Stimulated activated CD8-positive, alpha-beta memory T cell treated with anti-CD3 and anti-CD28 coated beads, Interleukin-15, amount 100 ng/mL, for 1 hour (primary cell): ENCODE measurements at places on chromosomes 6 and 20.

DNA sequence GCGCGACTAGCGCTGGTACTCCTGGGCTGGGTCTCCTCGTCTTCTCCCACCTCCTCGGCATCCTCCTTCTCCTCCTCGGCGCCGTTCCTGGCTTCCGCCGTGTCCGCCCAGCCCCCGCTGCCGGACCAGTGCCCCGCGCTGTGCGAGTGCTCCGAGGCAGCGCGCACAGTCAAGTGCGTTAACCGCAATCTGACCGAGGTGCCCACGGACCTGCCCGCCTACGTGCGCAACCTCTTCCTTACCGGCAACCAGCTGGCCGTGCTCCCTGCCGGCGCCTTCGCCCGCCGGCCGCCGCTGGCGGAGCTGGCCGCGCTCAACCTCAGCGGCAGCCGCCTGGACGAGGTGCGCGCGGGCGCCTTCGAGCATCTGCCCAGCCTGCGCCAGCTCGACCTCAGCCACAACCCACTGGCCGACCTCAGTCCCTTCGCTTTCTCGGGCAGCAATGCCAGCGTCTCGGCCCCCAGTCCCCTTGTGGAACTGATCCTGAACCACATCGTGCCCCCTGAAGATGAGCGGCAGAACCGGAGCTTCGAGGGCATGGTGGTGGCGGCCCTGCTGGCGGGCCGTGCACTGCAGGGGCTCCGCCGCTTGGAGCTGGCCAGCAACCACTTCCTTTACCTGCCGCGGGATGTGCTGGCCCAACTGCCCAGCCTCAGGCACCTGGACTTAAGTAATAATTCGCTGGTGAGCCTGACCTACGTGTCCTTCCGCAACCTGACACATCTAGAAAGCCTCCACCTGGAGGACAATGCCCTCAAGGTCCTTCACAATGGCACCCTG is 1.6 kb downstream of the TPBG start:
- DNase-seq = no peak

GRCh38 chr6:20461576-20461975 is 59.9 kb downstream of the E2F3 start:
- DNase-seq = no peak

DNA sequence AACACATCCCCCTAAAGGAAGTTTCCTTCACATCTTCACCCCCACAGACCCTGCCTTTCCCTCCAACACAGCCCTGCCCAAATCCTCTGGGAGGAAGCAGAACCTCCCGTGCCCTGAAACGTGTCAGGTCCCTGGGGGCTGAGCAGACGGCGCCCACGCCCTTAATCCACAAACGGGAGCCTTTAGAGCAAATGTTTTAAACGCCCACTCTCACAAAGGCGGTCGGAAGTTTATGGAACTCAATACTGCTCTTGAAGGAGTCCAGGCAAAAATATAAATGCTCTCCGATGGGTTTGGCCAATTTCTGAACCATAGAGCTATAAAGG is 237.1 kb upstream of the AFDN start:
- DNase-seq = no peak

DNA sequence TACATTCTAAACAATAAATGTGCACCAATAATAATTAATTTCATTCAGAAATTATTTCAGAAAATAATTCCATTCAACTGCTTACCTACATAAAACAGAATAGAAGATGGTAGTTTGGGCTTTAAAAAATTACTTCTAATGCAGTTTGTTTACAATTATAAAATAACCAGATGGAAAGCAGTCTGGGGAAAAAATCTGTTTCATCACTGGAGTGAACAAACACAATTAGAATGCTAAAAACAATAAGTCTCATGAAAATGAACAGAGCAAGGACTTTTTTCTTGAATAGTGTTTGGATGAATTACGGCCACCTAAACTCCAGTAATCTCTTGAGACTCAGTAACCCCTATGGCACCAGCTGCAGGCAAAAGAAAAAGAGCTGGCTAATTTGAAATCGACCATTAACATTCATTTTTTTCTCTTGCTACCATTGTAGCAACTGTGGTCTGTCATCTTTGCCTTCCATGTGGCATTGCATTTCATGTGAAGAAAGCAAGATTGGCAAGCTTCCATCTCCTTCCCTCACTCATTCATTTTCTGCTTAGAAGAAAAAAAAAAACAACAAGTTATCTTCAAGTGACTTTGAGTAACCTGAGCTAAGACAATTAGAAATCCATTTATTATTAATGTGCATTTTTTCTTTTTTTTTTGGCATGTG is 88.4 kb upstream of the CEP85L start:
- DNase-seq = no peak

DNA sequence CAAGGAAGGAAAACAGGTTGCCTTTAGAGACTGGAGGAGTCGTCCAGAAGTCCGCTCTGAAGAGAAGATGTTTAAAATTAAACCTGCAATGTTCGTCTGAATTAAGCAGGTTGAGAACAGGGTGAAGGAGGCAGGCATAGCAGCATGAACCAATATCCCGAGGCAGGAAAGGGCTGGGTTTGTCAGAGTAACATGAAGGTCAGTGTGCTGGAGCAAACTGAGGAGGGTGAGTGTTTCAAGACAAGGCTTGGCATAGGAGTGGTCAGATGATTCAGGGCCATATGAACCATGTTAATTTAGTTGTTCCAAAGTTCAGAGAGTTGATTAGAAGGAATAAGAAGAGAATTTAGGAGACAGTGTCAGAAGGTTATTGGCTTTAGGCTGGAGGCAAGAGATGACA is 93.3 kb downstream of the UTRN start:
- no peak for DNase-seq

DNA sequence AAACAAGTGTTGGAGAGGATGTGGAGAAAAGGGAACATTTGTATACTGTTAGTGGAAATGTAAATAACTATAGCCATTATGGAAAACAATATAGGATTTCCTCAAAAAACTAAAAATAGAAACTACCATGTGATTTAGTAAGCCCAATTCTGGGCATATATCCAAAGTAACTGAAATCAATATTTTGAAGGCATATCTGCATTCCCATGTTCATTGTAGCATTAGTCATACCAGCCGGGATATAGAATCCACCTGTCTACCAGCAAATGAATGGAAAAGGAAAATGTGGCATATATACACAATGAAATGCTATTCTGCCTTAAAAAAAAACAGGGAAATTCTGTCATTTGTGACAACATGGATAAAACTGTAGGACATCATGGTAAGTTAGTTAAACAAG is 15.3 kb upstream of the C6orf58 start:
- no peak for DNase-seq

DNA sequence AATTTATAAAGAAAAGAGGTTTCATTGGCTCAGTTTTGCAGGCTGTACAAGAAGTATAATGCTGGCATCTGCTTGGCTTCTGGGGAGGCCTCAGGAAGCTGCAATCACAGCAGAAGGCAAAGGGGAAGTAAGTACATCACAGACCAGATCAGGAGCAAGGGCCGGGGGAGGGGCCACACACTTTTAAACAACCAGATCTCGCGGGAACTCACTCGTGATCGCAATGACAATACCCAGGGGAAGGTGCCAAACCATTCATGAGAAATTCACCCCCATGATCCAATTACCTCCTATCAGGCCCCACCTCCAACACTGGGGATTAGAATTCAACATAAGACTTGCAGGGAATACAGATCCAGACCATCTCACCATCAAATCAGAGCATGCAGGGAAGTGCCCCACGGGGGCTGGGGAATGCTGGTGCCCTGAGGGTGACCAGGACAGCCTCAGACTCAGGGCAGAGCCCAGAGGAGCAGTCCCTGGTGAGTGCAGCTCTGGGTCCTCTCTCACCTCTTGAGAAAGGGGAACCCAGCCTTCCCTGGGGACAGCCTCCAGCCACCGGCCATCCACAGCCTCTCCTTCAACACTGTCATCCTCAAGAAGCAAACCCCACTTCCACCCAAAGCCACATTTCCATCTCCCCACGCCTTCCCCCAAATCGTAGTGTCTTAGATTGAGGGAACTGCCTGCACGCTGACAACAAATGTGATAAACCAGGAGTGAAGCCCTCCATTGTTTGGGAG is 80.7 kb downstream of the ANKRD60 start:
- no peak for DNase-seq

- no peak for DNase-seq
Measured at GRCh38 chr6:70390067-70390466, 23.2 kb upstream of the FAM135A start.

DNA sequence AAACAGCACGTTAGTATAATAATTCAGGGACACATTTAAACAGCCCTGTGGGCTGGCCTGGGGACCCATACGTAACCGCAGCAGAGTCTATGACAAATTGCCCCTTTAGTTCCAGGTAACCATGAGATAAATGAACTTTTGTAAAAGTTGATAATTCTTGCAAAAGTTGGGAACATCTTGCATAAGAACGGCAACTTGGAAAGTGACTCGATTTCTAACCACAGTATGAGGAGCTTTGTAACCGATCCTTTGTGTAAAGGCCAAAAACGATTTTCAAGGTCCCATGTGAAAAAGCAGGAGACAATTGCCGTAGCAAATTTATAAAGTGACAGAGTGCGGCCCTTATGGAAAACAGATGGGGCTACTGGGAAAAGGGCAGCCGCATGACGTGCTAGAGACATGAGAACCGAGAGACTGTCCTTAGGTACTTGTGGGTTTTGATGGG is 81.6 kb downstream of the PSMG4 start:
- no peak for DNase-seq

DNA sequence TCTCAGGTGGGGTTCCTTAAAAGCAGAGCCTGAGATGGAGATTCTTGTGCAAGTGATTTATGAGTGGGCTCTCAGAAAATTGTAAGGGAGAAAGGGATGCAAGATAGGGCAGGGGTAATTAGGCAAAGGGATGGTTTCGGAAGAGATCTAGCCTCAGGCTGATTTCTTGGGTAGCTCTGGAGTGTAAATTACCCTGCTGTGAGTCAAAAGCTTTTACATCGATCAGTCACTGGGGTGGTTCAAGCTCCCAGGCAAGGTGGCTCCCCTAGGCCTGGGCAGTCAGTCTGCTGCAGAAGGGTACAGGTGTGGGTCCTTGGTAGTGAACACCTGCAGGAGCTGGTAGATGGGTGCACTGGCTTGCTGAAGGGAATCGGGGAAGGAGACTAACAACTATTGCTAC is 11.1 kb upstream of the PM20D2 start:
- DNase-seq = no peak

- DNase-seq = peak; percentile 53
Measured at GRCh38 chr6:170271771-170272314, 19.0 kb downstream of the DLL1 start.

DNA sequence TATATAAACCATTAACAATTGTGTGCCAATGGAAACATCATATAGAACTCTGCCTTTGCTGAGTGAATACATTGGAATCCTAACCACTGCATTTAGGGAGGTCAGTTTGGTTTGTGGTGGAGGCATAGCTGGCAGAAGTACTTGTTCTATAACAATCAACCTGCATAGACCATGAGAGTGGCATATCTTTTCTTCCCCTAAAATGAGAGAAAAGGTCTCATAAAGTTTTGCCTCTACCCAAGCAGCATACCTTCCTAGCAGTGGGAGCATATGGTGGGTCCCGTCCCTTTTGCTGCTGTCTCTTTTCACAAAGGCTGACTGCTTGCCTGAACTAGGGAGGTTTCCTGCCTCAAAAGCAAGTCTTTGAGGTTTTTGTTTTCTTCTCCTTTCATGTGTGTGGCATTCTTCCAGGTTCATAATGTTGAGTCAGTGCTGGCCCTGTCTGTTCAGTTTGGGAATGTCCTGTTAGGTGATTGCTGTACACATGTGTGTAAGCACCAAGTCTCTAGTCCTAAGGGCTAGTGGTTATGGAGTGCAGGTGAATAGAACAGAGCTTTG is 61.2 kb upstream of the SUPT3H start:
- no peak for DNase-seq

- no peak for DNase-seq
Measured at GRCh38 chr20:1210501-1210900, 7.2 kb downstream of the C20orf202 start.

- no peak for DNase-seq
Measured at GRCh38 chr6:154448448-154449096, 61.9 kb downstream of the CNKSR3 start.

GRCh38 chr6:12147557-12148316 is 135.6 kb downstream of the HIVEP1 start:
- no peak for DNase-seq

DNA sequence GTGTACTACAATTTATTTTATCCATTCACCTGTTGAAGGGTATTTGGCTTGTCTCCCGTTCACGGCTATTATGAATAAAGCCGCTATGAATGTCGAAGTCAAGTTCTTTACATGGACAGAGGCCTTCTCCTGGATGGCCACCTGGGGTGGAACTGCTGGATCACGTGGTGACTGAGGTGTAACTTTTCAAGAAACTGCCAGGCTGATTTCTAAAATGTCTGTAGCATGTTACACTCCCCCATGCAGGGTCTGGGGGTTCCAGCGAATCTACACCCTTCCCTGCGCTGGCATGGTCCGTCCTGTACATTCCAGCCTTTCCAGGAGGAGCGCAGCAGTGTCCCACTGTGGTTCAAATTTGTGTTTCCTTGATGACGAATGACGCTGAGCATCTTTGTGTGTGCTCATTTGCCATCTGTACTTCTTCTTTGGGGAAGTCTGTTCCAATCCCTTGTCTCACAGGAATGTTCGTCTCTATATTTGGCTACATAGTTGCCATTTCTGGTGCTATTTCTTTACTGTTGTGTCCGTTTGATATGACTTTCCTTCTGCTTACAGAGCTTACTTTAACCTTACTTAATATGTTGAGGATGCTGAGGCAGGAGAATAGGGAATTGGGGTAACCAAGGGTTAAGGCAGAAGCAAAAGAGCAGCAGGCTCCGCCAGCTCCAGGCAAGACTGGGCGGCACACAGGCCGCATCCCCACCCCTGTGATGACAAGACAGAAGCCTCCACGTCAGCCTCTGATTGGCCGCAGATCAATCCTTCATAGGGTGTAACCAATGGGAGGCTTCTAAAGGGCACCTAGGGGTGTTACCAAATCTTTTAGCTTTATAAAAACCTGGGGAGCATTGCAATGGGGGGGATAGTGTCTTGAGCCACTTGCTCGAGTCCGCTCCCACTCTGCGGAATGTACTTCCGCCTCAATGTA is 106.6 kb downstream of the TAF4 start:
- no peak for DNase-seq

DNA sequence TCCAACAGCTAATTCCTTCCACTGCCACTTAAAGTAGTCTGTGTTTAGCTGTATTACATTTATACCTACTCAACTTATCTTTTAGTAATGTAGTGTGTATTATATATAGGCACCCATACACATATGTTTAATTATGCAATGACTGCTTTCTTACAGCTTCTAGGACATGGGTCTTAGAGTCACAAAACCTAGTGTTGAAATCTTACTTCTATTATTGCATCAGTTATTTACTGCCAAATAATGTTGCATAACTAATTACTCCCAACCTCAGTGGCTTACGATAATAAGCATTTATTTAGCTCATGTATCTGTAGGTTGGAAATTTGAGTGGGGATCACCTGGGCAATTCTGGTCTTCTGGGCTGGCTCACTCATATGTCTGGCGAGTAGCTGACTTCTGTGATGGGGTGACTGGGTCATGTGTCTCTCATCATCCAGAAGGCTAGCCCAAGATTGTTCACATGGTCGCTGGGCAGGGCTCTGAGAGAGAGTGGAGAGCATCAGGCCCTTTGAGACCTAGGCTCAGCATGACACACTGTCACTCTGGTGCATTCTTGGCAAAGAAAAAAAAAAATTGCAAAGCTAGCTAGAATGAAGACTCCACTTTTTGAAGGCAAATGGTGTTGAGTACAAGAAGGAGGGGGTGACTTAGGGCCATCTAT is 187.0 kb downstream of the PLCB1 start:
- DNase-seq = no peak

GRCh38 chr6:122330315-122330714 is 69.1 kb upstream of the HSF2 start:
- DNase-seq = no peak
